CD4-positive, alpha-beta T cell (primary cell): ENCODE measurements at places on chromosomes 4 and X.

DNA sequence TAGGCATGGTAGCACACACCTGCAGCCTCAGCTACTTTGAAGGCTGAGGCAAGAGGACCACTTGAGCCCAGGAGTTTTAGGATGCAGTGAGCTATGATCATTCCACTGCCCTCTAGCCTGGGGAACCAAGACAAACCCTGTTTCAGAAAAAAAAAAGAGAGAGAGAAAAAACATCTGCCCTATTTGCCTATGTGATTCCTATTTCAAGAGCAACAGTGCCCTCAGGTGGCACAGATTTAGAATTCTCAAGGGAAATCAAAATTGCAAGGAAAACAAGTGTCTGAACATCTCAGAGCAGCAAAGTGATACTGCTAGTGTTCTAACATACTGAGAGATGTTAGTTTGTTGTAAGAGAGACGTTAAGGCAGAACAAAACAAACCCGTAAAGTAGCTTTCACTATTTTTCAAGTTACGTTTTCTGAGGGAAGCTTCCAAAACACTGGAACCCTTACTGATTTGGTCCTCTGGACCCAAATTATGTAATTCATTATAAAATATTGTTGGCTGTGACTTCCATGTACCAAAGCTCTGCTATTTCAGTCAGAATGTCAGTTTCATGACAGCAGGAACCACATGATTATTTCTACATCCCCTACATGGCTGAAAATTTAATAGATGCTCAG lies 7.9 kb downstream of the BDH2 start:
- DNase-seq: peak; percentile 70

GRCh38 chrX:120839491-120839890 lies 36.2 kb downstream of the CT47B1 start:
- DNase-seq: no peak

GRCh38 chrX:53421772-53422085 lies 725 bp downstream of the SMC1A start:
- no peak for DNase-seq

DNA sequence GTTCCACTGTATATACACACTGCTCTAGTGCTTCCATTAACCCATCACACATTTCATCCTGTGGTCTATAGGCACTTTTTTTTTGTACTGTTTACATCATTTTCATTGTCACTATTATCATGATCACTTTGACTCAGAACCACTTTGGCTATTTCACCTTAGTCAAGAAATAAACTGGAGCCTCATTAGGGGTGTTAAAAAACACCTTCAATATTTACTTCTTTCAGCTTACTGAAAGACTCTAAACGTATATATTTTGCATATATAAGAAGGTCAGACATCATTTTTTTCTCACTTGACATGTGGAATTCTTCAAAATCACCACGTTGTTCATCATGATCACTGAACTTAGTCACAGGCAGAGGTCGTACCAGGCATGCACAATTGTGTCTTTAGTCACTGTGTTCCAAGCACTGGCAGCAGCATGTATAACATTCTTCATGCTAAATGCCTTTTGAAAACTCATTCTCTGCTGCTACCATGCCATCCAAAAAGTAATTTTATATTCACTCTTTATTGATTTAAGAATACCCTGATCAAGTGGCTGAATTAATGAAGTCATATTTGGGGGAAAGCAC lies 229.2 kb upstream of the ARSJ start:
- DNase-seq: no peak

GRCh38 chr4:79603681-79604080 lies 195.7 kb upstream of the GK2 start:
- peak; percentile 10 for DNase-seq

- DNase-seq: no peak
These were observed 508.5 kb upstream of the FAT1 start for GRCh38 chr4:187232196-187232595.

GRCh38 chrX:136065044-136065671 lies 79.9 kb downstream of the SLC9A6 start:
- DNase-seq: peak; percentile 29

- no peak for DNase-seq
These were observed 155.9 kb downstream of the SHOX start for GRCh38 chrX:786441-786881.

DNA sequence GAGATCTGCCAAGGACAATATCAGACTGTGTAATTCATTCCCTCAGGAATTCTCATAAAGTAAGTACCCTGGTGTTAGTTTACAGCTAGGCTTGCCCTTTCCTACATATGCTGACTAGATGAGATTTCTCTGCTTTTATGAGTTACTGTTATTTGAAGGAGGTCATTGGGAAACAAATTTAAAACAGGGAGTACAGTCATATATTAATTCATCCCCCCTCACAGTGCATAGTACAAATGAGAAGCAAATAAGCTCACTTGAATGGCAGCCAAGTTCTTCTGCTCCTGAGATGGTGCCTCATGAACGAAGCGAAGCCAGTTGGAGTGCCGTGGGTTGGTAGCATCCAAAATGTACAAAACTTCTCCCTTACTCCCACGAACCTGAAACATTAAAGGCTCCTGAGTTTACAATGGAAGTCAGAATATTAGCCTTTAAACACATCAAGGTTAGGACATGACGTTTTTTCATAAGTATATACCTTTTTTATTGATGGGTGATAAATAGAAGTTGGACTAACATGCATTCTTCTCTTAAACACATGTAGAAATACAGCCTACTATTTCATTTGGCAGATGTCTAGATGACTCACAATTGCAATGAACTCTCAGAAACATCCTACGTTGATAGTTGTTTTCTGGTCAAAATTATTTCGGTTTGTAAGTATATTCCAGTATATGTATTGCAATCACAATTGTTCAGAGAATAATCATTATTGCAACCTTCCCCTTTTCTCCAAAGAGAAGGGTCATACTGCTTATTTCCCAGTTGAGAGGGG lies 69.2 kb downstream of the PRDM5 start:
- DNase-seq: no peak

- DNase-seq: no peak
These were observed 315.8 kb downstream of the STIM2 start for GRCh38 chr4:27176400-27176799.

DNA sequence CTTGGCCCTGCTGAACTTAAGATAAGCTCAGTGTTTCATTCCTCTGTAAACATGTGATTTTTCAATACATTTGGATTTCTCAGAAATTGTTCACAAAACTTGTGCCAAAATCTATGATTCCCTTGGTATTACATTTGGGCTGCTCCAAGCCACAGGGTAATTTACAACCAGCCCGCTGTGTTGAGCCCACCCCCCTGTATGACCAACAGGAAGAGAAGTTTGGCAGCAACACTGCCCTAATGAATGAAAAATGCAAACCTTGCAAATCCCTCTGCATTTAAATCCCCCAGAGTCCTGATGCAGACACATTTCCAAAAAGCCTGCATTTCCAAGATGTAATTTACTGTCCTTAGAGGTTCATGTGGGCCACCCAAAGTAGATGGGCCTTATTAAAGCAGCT lies 34.1 kb upstream of the GAB1 start:
- no peak for DNase-seq

DNA sequence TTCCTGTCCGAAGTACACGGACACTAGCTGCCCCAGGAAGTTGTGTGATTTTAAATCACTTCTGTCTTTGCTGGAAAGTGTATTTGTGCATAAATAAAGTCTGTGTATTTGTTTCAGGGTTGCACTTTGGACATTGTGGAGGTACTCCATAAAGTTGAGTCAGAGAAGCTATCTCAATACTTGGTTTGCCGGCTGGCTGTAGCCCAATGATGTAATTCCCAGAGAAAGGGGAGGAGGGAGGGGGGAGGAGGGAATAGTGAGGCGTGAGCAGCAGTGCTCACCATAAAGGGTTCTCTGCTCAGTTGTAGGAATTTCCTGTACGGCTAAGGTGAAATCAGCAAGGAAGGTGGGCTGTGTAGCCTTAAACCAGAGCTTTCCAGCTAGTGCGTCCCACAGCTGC lies 7.5 kb downstream of the APEX2 start:
- DNase-seq: no peak

DNA sequence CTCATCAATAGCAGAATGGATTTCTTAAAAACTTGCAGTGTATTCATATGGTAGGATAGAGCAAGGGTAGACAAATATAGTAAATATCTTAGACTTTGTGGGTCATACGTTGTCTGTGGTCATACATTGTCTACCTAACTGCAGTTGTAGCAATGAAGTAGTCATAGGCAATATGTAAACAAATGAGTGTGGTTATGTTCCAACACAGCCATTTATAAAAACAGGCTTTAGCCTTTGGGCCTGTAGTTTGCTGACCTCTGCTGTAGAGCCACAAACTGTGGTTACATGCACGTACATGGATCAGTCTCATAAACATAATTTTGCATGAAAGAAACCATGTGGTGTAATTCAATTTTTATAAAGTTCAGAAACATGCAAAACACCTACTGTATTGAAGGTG lies 98.9 kb downstream of the LARP1B start:
- no peak for DNase-seq

- no peak for DNase-seq
These were observed 230.2 kb downstream of the CLCN4 start for GRCh38 chrX:10387011-10387410.

DNA sequence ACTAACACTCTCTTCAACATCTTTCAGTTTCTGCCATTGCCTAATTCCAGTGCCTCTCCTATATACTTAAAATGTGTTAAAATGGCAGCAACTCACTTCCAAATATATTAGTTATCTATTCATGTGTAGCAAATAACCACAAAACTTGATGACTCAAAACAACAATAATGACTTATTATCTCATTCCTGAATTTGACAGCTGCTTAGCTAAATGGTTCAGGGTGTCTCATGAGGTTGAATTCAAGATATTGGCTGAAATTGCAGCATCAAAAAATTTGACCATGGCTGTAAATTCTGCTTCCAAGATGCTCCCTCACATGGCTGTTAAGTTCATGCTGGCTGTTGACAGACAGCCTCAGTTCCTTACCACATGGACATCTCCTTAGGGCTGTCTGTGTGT lies 25.3 kb downstream of the PITX2 start:
- DNase-seq: no peak

DNA sequence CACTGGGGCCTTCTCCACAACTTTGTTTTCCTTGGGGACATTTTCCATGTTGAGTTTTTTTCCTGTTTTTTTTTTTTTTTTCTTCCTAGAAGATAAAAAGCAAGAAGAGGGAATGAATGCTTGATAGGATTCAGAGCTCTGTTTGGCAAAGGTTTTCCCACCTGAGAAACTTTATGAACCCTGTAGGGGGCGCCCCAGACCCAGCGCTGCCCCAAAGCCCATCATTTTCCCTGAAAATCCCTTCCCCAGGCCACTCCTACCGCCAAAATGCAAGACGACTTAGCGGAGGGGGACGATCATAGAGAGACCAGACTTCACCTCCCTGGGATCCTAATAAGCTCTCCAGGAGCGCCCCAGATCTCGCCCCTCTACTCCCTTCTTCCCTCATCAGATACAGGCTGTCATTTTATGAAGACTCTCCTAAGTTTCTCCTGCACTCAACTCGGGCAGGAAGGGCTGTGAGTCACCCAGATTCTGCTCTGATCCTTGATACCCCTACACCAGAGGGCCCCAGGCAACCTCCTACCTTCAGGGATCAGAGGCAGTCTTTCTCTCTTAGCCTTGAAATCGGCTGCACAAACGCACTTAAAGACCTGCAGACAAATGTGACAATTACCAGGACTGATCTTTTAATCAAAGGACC lies 1.4 kb downstream of the BEX5 start:
- DNase-seq: no peak

- DNase-seq: no peak
These were observed 103.0 kb downstream of the TECRL start for GRCh38 chr4:64306255-64306565.

GRCh38 chrX:142998447-142999198 lies 27.1 kb upstream of the SPANXN4 start:
- no peak for DNase-seq

- DNase-seq: no peak
These were observed 11.9 kb upstream of the POF1B start for GRCh38 chrX:85391185-85391877.

- DNase-seq: no peak
These were observed 65.5 kb downstream of the MAML3 start for GRCh38 chr4:140088323-140088967.

GRCh38 chr4:144782345-144782744 lies 136.4 kb downstream of the HHIP start:
- DNase-seq: no peak

- no peak for DNase-seq
These were observed 473.0 kb downstream of the FAT4 start for GRCh38 chr4:125787707-125788106.

DNA sequence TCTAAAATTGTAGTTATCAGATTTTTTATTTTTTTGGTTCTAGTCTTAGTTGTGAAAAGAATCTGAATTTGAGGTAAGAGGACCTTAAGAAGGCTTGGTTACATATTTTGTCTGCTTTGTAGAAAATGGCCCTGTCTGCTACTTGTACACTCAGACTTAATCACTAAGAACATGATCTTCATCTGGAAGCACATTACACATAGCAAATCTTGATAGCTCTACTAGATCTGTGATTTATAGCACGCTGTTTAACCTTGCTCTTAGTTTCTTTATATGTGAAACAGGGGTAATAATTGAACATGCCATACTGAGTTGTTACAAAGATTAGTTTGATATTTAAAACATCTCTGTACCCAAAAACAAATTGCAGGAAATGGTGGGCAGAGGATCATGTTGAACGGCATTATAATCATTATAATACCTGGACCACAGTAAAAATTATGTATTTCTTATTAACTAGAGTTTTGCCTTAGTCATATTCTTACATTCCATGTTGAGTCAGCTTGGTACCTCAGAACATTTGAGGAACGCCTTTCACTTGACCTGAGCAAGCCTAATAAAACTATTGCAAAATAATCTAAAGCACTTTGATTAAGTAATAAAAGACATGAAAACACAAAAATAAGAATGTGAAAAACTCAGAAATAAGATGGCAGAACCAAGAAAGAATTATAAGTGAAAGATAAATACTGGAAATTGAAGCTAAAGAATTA lies 738.0 kb upstream of the AADAT start:
- DNase-seq: no peak

- DNase-seq: no peak
These were observed 171.6 kb downstream of the PCDH10 start for GRCh38 chr4:133320576-133321170.

GRCh38 chrX:39777623-39778025 lies 320.1 kb downstream of the BCOR start:
- no peak for DNase-seq

GRCh38 chr4:26719954-26720552 lies 136.2 kb downstream of the TBC1D19 start:
- DNase-seq: no peak

- no peak for DNase-seq
These were observed 159.5 kb downstream of the KLHL13 start for GRCh38 chrX:117957128-117957527.

- no peak for DNase-seq
These were observed 595 bp downstream of the MBNL3 start for GRCh38 chrX:132488180-132488705.

DNA sequence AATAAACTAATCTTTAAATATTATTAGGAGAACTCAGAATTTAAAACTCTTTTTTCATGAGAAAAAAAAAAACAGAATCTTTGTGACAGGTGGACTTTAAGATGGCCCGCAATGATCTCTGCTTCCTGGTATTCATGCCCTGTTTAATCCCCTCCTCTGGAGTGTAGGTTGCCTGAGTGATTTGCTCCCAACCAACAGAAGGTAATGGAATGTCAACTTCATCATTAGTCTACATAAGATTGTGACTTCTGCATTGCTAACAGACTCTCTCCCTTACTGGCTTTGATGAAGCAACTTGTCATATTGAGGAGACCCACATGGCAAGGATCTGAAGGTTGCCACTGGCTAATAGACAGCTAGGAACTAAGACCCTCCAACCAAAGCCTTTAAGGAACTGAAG lies 88.8 kb downstream of the CORIN start:
- no peak for DNase-seq
